Activated CD8-positive, alpha-beta memory T cell treated with anti-CD3 and anti-CD28 coated beads, Interleukin-2, amount 10 ng/mL, durations not matched to agents 7 days and 5 days (primary cell): ENCODE measurements at places on chromosomes 7 and 10. TPM values are rescaled to one million over a fixed set of nuclear protein-coding genes. Genes with fewer than 3 reads are reported as not detected.
A peak's percentile ranks its signal among the peaks of the same experiment; 100 is the strongest.

DNA sequence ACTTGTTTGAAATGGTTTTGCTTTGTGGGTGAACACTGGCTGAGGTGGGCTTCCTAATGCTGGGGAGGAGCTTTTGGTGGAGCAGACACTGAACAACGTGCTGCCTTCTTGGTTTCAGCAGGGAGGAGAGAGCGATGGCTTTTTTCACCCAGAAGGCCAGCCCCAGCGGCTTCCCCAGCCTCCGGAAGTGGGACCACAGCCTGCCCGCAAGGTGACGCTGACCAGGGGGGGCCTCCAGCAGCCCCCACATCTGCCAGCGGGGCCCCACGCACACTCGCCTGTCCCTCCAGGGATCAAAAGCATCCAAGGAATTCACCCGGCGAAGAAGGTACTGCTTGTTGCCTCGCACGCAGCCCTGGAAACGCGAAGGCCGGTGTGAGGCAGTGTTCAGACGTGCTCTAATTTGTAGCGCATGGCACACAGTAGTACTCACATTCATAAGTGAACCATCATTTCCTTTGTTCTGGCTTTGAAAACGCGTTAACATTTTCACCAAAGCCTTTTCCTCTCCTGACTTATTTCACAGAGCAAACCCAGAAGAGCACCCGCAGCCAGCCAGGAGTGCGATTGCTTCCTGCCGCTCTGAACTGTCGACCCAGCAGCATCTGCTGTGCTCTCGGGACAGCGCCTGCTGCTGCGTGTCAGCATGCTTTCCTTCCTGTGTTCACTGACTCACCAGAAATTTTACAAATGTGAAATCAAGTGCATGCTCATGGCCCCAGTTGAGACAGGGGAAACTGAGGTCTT, 48.4 kb downstream of the SHH start:
- H3K4me3 ChIP-seq = peak overlapping the region; percentile 54
- H3K4me1 ChIP-seq = peaks cover 62% of the 10 kb centered on the region
- no peaks in the 10 kb centered on the region for H3K27me3 ChIP-seq

The TPK1 gene
- 13.1 TPM for total RNA-seq

The NUTM2E gene
- 0.28 TPM for total RNA-seq

- DNase-seq = no peak
- no peaks in the 10 kb centered on the region for H3K36me3 ChIP-seq
- H3K27ac ChIP-seq = no peak overlapping the region
- H3K4me3 ChIP-seq = no peak overlapping the region
- H3K27me3 ChIP-seq = peaks cover 3% of the 10 kb centered on the region
- H3K4me1 ChIP-seq = no peaks in the 10 kb centered on the region
Observed at GRCh38 chr7:27116031-27116961, 13.8 kb upstream of the HOXA2 start.

- no peak overlapping the region for H3K27ac ChIP-seq
- DNase-seq = no peak
- H3K4me3 ChIP-seq = peak overlapping the region; percentile 58
- peaks cover 80% of the 10 kb centered on the region for H3K27me3 ChIP-seq
- H3K4me1 ChIP-seq = peaks cover 8% of the 10 kb centered on the region
Observed at GRCh38 chr10:14173391-14173705, 157.4 kb downstream of the FRMD4A start.

The PAX4 gene
- not detected for total RNA-seq

The GNAT3 gene
- not detected for total RNA-seq

DNA sequence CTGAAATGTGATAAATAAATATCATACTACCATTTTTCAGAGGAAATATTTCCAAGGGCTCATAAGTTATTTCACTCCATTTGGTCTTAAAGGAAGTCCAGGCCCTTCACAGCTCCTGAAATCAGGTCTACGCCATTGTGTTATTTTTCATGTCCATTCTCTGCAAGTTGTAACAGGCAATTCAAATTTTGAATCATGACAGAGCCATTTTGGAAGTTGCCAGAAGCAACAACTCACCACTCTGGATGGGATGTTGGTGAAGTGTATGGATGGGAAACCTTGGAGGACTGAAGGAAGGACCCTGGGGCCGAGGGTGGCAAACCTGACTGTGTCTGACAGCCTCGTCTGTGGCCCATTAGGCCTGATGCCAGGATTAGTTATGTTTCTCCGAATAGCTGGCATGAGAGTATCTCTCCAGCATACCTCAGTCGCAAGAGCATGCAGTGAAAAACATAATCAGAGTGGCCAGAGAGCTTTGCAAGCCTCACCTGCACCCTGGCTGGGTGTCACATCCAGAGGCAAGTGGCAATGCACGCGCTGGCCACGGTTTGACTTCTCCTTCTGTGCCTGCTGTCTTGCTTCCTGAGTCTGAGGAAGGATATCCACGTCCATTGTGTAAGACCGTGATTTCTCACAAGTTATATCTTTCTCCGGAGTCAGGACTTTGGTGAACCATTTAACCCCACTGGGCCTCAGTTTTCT, 87.1 kb downstream of the NRP1 start:
- no peaks in the 10 kb centered on the region for H3K36me3 ChIP-seq
- H3K4me3 ChIP-seq = no peak overlapping the region
- no peak overlapping the region for H3K27ac ChIP-seq
- peaks cover 31% of the 10 kb centered on the region for H3K27me3 ChIP-seq
- peaks cover 27% of the 10 kb centered on the region for H3K4me1 ChIP-seq

- H3K27me3 ChIP-seq = no peaks in the 10 kb centered on the region
- no peaks in the 10 kb centered on the region for H3K4me1 ChIP-seq
- no peak overlapping the region for H3K4me3 ChIP-seq
- no peak for DNase-seq
- peaks cover 3% of the 10 kb centered on the region for H3K36me3 ChIP-seq
Observed at GRCh38 chr10:88342733-88343310, 240.3 kb downstream of the RNLS start.

DNA sequence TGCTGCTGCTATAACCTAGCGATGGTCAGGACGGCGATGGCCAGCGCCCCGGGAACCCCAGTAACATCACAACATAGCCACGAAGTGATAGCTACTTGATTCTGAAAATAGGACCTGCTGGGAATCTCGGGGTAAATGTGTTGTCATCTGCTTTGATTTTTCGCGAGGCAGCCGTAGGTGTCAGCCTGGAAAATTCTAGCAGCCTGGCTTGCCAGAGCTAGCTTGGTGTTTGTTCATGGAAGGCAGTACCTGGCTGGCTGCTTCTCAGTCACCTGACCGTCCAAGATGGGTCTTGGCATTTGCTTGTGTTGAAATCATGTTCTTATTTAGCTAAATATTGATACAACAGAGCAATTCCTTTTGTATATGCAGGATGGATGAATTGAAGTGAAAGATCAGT, 82.4 kb upstream of the BTBD16 start:
- H3K27ac ChIP-seq = no peak overlapping the region
- H3K4me3 ChIP-seq = no peak overlapping the region
- peaks cover 4% of the 10 kb centered on the region for H3K27me3 ChIP-seq
- no peaks in the 10 kb centered on the region for H3K4me1 ChIP-seq
- H3K36me3 ChIP-seq = no peaks in the 10 kb centered on the region

GRCh38 chr7:82032901-82033300, 263.1 kb upstream of the HGF start:
- no peaks in the 10 kb centered on the region for H3K27me3 ChIP-seq
- no peak for DNase-seq
- no peak overlapping the region for H3K27ac ChIP-seq
- no peak overlapping the region for H3K4me3 ChIP-seq

GRCh38 chr10:23081221-23081750, 14.1 kb upstream of the MSRB2 start:
- no peak for DNase-seq
- H3K36me3 ChIP-seq = no peaks in the 10 kb centered on the region
- H3K4me3 ChIP-seq = no peak overlapping the region
- H3K4me1 ChIP-seq = no peaks in the 10 kb centered on the region
- peaks cover 59% of the 10 kb centered on the region for H3K27me3 ChIP-seq
- no peak overlapping the region for H3K27ac ChIP-seq

- H3K27ac ChIP-seq = no peak overlapping the region
- no peak overlapping the region for H3K4me3 ChIP-seq
- no peaks in the 10 kb centered on the region for H3K27me3 ChIP-seq
- no peaks in the 10 kb centered on the region for H3K36me3 ChIP-seq
- no peaks in the 10 kb centered on the region for H3K4me1 ChIP-seq
Observed at GRCh38 chr10:71647526-71648253, 71.9 kb downstream of the C10orf105 start.

DNA sequence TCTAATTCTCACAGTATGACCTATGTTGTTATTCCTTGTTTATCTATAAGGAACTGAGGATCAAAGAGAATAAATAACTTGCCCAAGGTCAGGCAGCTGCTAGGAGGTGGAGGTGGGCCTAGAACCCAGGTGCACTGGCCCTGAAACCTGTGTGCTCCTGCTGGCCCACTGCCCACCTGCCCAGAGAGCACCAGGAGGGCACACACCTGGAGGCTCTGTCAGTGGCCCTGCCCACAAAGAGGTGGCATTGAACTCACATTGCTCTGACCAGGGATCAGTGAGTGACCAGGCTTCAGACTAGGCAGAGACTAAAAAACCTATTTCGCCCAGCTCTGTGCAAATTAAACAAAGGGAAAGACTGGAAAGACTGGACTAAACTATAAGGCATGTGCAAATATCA, 210.6 kb downstream of the TNS3 start:
- no peak for DNase-seq
- no peaks in the 10 kb centered on the region for H3K36me3 ChIP-seq
- no peaks in the 10 kb centered on the region for H3K4me1 ChIP-seq
- H3K27ac ChIP-seq = no peak overlapping the region

The ANKRD30A gene
- total RNA-seq = not detected

- peak; percentile 37 for DNase-seq
- peaks cover 18% of the 10 kb centered on the region for H3K4me1 ChIP-seq
- no peak overlapping the region for H3K27ac ChIP-seq
- H3K36me3 ChIP-seq = no peaks in the 10 kb centered on the region
- H3K27me3 ChIP-seq = peaks cover 19% of the 10 kb centered on the region
Observed at GRCh38 chr7:157434701-157435100, 97.9 kb downstream of the DNAJB6 start.

- no peaks in the 10 kb centered on the region for H3K27me3 ChIP-seq
- no peaks in the 10 kb centered on the region for H3K4me1 ChIP-seq
- H3K36me3 ChIP-seq = no peaks in the 10 kb centered on the region
- no peak overlapping the region for H3K27ac ChIP-seq
- H3K4me3 ChIP-seq = no peak overlapping the region
- no peak for DNase-seq
Observed at GRCh38 chr7:123789206-123789784, 40.5 kb upstream of the WASL start.

DNA sequence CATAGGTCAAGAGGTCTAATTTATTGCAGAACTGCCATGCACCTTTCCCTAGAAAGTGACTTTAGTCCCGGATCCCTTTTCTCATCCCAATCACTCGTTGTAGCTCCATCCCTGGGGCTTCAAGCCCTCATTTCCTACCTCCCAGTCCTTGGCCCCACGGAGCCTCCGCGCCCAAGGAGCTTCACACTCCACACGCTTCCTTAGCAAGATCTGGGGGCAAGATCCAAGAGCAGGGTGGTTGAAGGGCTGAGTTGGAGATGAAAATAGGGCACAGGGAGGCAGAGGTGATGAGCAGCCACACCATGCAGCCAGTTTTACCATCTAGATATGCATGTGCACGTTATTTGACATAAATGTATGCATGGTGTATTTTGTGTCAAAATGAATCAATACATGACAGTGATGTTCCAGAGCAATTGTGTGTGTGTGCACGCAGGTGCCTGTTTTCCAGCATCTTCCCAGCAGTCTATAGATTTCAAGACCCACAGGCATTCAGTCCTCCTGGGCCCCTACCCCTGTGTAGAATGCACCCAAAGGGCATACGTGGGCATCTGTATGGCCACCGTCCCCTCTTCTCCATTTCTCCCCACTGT, 6.0 kb upstream of the TRPV6 start:
- H3K4me1 ChIP-seq = no peaks in the 10 kb centered on the region
- H3K27me3 ChIP-seq = no peaks in the 10 kb centered on the region
- no peaks in the 10 kb centered on the region for H3K36me3 ChIP-seq
- H3K27ac ChIP-seq = no peak overlapping the region
- no peak overlapping the region for H3K4me3 ChIP-seq

DNA sequence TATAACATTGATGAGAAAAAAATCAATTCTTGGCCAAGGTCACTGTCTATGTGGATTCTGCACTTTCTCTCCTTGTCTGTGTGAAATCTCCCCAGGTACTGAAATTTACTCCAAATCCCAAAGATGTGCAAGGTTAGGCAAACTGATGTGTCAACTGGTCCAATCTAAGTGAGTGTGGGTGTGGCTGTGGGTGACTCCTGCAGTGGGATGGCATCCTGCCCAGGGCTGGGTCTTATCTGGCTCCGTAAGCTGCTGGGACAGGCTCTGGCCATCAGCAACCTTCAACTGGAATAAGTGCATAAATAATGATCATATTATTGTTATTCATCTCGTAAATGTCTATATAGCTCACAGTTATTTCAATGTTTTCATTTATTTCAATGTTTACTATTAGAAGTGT, 79.3 kb downstream of the JCAD start:
- H3K36me3 ChIP-seq = peaks cover 3% of the 10 kb centered on the region
- no peaks in the 10 kb centered on the region for H3K4me1 ChIP-seq
- no peak overlapping the region for H3K4me3 ChIP-seq
- H3K27me3 ChIP-seq = peaks cover 18% of the 10 kb centered on the region

DNA sequence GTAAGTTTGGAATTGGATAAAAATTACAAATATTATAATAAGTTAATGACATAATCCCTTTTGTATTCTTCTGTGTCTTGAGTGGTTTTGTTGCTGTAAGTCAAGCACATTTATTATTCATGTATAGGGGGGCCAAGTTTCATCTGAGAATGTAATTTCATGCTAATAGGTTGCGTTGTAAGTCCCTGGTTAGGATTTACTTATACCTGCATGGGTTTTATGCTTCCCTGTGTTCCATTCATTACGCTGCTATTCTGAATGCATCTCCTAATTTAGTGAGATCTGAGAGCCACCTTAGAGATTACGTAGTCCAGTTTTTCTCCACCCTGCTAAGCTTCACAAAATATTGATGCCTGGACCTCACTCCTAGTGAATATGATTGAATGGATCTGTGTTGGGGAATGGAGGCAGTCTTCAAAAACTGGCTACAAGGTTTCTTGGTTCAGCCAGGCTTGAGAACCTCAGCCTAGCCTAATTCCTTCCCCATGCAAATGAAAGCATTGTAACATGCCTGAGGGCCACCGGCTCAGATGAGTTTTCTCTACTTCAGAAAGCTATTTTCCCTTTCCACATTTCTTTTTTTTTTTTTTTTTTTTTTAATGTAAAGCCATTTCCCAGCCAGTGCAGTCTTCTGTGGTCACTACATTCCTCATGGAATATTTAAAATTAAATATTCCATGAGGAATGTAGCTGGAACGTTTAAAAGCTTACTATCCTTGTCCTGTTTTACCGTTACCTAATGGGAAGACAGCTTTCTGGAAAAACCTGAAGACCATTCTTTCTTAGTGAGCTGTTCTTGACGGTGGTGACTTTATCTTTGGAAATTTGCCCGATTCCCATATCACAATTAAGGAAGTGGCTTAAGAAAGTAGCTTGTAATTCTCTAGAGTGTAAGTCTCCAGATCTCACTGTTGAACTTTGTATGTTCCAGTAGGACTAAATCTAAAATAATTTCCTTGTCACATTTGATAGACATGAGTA, 16.0 kb downstream of the PAPSS2 start:
- no peaks in the 10 kb centered on the region for H3K36me3 ChIP-seq
- H3K27me3 ChIP-seq = peaks cover 38% of the 10 kb centered on the region
- DNase-seq = no peak
- H3K4me3 ChIP-seq = no peak overlapping the region

- H3K36me3 ChIP-seq = peaks cover 22% of the 10 kb centered on the region
- DNase-seq = no peak
- H3K4me3 ChIP-seq = no peak overlapping the region
- H3K27me3 ChIP-seq = no peaks in the 10 kb centered on the region
Observed at GRCh38 chr10:124403548-124403947, 15.2 kb downstream of the OAT start.

- H3K27me3 ChIP-seq = no peaks in the 10 kb centered on the region
- no peak for DNase-seq
- no peaks in the 10 kb centered on the region for H3K4me1 ChIP-seq
- H3K36me3 ChIP-seq = no peaks in the 10 kb centered on the region
- H3K27ac ChIP-seq = no peak overlapping the region
Observed at GRCh38 chr10:78805176-78805575, 263.6 kb upstream of the ZMIZ1 start.

The WIPF3 gene
- total RNA-seq = not detected
